ENCODE measurements at places on chromosomes 7 and 10.

DNA sequence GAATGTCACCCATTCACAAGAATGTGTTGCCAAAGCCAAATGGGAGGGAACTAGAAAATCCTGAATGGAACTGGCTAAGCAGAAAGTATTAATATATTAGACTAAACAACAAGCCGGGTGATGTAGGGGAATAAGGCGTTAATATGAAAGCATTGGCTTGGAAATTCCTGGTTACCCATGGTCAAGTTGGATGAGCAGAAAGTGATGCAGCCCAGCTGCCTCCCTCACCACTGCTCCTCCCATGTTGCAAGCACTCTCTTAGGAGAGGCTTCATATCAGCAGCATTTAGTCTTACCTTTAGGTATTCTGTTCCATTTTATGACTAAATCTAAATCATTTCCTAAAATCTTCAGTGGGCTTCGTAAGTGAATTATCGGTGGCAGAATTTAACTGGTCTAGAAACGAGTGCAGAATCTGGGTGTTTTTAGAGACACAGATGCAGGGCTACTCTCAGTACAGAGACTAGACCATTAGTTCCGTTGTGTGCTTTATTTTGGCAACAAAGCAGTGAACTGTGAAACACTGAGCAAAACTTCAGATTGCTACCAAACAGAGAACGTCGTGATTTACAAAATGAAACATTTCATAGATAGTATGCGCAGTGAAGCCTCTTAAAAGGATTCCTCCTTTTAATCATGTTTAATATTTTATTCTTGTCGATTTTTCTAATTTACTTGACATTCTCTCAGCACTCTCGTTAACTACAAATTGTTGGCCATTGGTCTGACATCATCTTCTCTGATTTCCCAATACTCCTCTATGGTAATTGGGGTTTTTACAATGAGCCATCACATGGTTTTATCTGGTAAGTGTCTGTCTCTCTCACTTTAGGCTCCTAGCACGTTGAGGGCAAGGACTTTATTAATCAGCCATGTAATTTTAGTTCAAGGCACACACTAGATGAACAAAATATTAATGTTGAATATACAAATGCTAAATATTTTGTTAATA is 22.0 kb upstream of the HGF start:
- no peak for DNase-seq

GRCh38 chr10:62964026-62964425 is 147.9 kb upstream of the EGR2 start:
- no peak for DNase-seq

GRCh38 chr10:95628786-95629185 is 27.7 kb downstream of the ALDH18A1 start:
- no peak for DNase-seq

- no peak for DNase-seq
Measured at GRCh38 chr7:34275624-34276023, 370.3 kb downstream of the BMPER start.

DNA sequence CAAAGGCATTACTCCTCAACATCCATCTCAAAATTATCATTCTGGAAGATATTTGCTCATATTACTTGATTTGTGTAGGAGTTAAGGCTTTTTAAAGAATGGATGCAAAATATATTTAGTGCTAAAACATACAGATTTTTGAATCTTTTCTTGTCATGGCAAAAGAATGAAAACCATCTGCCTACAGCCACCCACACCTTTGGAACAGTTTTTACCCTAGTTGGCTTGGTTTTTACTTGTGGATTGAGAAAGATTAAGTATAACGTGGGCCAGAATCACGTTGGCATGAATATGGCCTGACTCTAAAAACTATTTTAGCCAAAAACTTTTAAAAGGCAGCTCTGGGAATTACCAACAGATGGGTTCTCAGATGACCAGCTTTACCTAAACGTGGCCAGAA is 128.2 kb downstream of the SPAG6 start:
- no peak for DNase-seq

DNA sequence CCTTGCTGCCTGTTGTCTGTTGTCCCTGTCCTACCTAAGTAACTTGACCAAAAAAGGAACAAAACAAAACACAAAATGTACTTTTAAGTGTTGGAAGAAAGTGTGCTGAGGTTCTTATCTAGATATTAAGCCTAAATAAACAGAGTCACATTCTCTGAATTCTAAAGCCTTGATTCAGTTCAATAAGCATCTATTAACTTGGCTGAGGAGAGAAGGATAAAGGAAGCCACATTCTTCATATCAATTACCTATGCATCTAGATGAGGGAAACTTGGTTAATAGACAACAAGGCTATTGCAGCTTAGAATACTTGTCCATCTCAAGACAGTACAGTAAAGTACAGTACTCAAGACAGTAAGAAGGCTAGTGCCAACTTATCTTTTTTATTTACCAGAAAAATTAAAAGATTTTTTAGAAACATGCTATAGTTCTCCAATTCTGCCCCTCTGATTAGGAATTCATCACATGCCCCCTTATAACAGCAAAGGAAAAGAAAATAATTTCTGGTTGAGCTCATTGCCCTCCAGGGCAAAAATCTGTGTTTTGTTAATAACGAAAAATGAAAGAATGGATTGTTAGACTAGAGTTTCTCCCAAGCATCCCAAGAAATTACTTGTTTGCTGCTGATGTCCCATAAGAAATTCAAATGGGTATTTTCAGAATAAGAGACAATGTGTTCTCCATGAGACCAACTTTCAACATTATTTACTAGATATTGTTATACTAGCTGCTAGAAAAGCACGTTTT is 546.5 kb upstream of the SEMA3D start:
- no peak for DNase-seq

DNA sequence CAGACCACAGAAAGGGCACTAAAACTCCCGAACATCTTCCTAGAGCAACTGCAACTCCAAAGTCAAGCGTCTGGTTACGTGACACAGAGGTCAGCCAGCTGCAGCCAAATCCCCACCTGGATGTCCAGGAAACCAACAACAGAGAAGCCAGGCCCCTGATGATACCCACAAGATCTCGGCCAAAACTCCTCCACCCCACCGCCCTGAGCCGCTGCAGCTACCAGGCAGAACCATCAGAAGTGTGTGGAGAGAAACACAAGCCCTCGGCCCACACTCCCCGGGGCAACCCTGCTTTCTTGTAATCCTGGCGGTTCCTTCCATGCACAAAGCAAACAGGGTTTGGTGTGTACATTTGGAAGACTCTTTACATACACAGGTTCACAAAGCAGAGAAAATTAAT is 8.7 kb downstream of the CHST15 start:
- DNase-seq: no peak

- no peak for DNase-seq
Measured at GRCh38 chr7:12889391-12889790, 202.0 kb downstream of the ARL4A start.

- no peak for DNase-seq
Measured at GRCh38 chr10:92290076-92290836, 622 bp downstream of the CPEB3 start.

DNA sequence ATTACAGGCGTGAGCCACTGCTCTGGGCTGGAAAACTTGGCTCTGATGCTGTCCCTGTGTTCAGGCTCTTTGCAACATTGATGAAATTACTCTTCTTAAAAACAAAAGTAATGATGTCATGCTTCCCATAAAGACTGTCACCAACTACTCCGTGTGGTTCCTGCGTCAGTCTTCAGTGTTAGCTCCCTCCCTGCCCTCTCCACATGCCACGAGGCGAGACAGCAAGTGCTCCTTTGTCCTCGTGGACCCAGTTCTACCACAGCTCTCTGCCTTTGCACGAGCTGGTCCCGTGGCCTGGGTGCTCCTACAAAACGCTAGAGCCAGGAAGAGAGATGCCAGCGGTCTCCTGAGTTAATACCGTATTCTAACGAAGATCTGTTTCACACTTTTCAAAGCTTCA is 194.5 kb downstream of the SDK1 start:
- no peak for DNase-seq

DNA sequence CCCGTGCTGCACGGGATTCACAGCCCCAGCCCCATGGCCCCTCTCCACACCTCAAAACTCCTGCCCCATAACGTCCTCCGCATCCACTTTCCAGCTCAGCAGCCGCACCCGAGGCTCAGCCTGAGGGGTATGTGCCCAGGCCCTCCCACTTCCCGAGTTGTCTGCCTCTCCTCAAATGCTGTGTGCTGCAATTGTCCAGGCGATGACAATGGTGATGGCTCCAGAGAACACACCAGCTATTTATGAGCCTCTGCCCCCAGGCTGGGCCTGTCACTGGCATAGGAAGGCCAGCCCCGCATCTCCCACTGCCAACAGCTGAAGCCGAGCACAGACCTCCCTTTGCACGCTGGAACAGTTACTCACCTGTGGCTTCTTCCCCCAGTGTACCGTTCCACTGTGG is 2.4 kb upstream of the LDB3 start:
- no peak for DNase-seq

GRCh38 chr10:127337801-127338200 is 141.4 kb upstream of the INSYN2A start:
- no peak for DNase-seq

- peak; percentile 21 for DNase-seq
Measured at GRCh38 chr7:128869138-128869943, 6.7 kb downstream of the ATP6V1F start.

GRCh38 chr10:113362645-113363091 is 190.2 kb upstream of the HABP2 start:
- DNase-seq: no peak

DNA sequence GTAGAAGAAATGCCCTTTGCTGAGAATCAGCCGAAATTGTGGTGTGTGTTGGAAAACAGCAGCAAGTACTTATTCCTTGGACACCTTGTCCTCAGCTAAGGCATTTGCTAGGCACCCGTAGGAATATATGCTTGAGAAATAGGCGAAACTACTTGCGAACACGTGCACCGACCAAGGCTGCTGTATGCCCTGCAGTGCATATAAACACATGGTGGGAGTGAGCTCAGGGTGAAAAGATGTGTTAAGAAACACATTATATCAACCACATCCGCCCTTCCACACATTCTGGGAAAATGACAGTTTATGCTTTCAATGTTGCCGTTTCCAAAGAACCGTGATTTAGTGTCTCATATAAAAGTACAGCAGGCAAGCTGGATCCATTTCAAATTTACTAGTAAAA is 199.2 kb downstream of the JCAD start:
- DNase-seq: no peak

- DNase-seq: no peak
Measured at GRCh38 chr7:91942312-91942711, 1.6 kb downstream of the AKAP9 start.

DNA sequence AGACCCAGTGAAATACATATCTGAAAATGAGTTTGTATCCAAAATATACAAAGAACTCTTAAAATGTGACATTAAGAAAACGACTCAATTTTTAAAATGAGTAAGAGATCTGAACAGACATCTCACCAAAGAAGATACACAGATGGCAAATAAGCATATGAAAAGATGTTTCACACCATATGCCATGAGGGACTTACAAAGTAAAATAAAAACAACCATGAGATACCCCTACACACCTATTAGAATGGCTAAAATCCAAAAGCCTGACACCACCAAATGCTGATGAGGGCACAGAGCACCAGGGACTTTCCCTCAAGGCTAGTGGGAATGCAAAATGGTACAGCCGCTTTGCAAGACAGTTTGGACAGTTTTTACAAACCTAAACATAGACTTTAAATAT is 27.9 kb downstream of the GFRA1 start:
- no peak for DNase-seq

DNA sequence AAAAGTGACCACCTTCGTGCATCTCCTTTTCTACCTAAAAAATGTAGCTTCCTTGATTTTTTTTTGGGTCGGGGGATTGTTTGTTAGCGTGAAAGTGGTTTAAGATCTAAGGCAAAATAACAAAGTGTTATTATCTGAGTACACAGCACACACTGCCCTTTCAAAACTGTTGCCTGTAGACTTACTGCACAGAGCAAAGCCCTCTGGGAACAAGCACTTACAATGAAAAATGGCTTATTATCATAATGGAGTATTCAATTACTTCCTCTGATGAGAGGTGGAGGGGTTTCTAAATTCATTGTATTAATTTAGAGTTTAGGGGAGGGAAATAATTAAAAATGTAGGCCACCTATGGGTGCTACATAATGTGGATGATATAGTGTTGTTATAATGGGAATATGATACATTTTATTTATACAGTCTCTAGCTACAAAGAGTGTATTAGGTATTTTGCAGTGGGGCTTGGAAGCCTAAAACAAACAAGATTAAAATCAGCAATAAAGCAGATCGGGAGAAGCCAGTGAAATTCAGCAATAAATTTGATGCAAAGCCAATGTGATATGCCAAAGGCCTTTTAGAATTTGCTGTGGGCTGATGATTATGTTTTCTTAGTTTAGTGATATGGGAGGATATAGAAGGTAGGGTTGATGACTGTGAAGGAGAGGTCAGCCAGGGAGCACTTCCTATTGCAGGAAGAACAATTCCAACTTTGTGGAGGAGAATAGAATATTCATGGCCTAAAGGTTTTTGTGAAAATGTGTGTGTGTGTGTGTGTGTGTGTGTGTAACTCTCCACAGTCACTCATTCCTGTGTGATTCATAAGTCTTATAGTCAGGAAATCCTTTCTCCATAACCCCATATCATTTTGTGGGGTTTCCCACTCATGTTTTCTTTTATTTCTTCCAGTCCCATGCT is 17.7 kb upstream of the EXOC4 start:
- no peak for DNase-seq

GRCh38 chr10:7301006-7301778 is 109.6 kb downstream of the SFMBT2 start:
- no peak for DNase-seq

DNA sequence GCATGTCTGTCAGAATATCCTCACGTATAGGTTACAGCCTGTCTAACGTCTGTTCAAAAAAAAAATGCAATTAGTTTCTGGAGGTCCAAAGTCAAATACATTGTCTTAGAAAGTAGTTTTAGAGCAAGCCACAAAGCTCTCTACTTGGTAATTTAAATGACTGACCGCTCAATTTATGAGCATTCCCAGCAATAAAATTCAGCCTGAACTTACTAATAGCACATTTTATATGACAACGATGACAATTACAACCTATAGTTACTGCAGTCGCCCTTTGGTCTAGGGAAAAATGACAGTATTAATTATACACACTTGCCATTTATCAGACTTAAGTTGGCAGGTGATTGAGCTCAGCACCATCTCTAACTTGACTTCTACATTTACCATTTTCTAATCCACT is 425.8 kb upstream of the STEAP1 start:
- DNase-seq: no peak

DNA sequence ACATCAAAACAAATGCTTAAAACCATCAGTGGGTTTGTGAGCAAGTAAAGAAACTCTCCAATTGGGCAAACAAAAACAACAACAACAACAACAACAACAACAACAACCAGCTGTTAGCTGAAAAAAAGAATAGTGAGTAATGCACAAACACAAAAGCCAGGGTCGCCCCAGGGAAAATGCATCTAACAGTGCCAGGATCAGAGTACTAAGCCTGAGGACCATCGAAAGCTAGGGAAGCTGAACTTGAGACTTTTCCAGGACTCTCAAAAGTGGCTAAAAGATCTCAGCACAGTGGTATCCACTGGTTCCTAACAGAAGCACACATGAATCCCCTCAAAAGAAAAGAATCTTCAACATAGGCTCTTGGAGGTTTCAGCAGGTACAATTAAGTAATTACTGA is 83.3 kb downstream of the CPXM2 start:
- no peak for DNase-seq

DNA sequence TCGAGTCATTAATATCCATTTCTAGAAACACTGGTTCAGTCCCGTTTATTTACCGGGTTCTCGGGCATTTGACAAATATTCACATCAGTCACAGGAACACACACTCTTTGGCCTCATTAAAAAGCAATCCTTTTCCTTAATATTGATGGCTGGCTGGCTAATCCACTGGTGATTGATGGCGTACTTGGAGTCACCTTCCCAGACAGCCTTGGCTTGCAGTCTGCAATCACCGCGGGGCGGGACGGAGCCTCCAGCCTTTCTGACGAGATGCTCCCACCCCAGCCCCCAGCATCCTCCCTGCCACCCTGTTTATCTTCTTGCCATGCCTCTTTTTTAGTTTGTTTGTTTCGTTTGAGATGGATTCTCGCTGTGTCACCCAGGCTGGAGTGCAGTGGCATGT is 36.6 kb downstream of the SRRM3 start:
- no peak for DNase-seq

Data from bone marrow (tissue), 2 donors.